Activated CD4-positive, alpha-beta T cell treated with anti-CD3 and anti-CD28 coated beads, Interleukin-2, Interleukin-4, amounts not matched to agents 100 ng/mL and 50 ng/mL, durations not matched to agents 16 hours and 8 hours (primary cell): ENCODE measurements at places on chromosomes 3 and 15.

DNA sequence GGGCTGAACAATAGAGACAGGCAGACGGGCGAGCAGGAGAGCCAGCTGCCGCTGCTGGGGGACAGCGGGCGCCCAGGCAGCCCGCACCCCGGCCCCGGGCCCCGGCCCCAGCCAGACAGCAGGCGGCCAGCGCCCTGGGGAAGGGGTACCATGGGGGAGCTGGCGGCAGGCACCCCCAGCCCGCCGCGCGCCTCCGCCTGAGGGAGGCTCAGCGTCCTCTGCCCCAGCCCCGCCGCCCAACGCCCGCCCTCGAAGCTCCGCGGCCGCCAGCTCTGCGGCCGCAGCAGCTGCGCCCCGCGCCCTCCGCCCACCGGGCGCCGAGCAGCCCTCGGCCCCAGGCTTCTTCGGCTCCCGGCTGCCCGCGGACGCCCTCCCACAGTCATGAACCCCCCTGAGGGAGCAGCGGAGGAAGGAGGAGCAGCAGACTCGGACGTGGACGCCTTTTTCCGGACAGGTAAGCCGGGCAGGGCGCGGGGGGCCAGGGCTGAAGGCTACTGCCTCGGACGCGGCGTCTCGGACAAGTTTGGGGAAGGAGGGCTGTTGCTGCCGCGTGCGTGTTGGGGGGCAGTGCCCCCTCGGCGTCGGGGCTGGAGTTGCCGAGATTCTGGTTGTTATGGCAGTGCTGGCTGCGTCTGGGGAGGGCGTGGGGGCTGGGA lies 41.6 kb upstream of the ROPN1 start:
- DNase-seq: no peak

DNA sequence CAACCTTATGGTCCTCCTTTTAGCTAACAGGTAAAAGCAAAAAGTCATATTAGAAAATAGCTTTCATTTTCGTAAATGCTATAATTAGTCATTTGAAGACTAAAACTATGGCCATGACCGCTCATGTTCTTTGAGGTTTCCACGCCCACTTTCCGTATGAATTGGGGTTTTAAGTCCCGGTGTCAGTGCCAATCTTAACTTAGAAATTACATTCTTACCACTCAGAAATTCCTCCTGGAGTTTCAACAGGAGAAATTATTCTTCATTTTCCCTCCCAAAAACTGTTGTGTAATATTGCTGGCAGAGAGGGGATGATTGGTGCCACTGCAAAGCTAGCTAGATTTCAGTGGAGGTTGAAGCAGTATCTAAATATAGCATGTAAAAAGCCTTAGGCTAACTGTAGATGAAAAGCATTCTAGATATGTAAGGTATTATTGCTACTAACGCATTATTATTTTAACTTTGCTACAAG lies 71.0 kb upstream of the MDFIC2 start:
- peak; percentile 8 for DNase-seq

- DNase-seq: no peak
Measured at GRCh38 chr15:57320631-57321220, 55.6 kb upstream of the CGNL1 start.

- no peak for DNase-seq
Measured at GRCh38 chr3:66709532-66709931, 208.7 kb upstream of the LRIG1 start.

GRCh38 chr15:70101459-70102113 lies 3.9 kb upstream of the TLE3 start:
- no peak for DNase-seq
